ENCODE measurements at places on chromosomes 13 and 19. TPM values are rescaled to one million over a fixed set of nuclear protein-coding genes. Genes with fewer than 3 reads are reported as not detected.

The C19orf44 gene
- total RNA-seq: 3.6 TPM

The FAM124A gene
- 0.61 TPM for total RNA-seq

The FXYD7 gene
- 2.2 TPM for total RNA-seq

The JAK3 gene
- total RNA-seq: 336 TPM

The ATP8A2 gene
- 1.7 TPM for total RNA-seq

The SOX1 gene
- not detected for total RNA-seq

The ZNF836 gene
- total RNA-seq: 17.5 TPM

The SPTBN4 gene
- 0.15 TPM for total RNA-seq

The JUND gene
- total RNA-seq: 295 TPM

The CD177 gene
- total RNA-seq: not detected

The CCDC169 gene
- total RNA-seq: not detected

The SLC15A1 gene
- not detected for total RNA-seq

The GTF3A gene
- 198 TPM for total RNA-seq

The NLRP8 gene
- not detected for total RNA-seq
